WERI-Rb-1 (cell line): ENCODE measurements at places on chromosomes 2 and 18.

- no peak for DNase-seq
Observed at GRCh38 chr18:27778925-27779324, 398.0 kb downstream of the CDH2 start.

DNA sequence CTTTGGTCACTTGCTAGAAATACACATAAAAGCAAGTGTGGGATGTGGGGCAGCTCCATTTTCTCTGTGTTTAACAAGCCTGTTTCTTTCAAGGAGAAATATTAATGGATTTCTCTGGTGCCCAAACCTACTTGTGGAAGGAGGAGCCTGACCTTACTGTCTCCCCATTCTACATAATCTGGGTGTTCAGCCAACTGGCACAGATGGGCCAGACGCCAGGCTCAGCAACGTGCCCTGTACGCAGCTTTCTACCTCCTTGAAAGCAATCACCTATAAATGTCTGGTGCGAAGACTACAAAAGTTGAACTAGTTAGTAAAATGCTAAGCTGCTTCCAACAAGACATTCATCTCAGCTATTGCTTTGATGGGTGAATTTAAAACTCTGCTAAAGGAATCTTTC, 33.2 kb upstream of the MYO3B start:
- DNase-seq = no peak

GRCh38 chr2:78024996-78025395, 502.8 kb upstream of the LRRTM4 start:
- no peak for DNase-seq

GRCh38 chr2:209472112-209472832, 48.4 kb downstream of the MAP2 start:
- no peak for DNase-seq

DNA sequence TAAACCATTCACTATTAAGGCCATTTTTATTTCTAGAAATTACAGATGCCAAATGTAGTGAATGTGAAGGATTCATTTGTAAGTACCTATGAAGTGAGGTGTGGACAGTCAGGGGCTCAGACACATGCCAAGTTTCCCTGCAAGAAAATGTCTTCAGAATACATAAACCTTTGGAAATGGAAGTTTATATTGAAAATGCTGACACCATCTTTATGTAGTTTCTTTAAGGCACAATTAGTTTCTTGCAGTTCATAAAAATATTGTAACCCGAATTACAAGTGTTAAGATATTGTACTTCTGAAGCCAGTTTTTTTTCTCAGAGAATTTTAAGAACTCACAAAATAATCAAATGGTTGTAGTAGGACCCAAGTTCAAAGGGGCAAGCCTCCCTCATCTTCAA, 66.1 kb upstream of the LYPD1 start:
- no peak for DNase-seq

DNA sequence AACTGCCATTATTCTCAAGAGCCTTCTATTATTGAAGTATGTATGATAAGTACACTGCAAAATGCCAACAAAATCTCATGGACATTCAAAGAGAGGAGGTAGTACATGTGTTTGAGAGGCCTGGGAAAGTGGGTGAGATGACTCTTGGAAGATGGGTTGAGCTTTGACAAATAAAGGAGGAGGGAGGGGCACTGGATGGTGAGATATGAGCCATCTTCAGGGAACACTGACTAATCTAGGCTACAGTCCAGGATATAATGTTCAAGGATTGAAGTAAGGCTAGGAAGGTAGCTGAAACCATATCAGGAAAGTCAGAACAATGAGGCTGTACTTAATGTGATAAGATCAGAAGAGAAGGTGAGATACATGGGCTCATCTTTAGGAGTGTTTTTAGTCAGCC, 559.7 kb downstream of the ZEB2 start:
- DNase-seq = no peak

DNA sequence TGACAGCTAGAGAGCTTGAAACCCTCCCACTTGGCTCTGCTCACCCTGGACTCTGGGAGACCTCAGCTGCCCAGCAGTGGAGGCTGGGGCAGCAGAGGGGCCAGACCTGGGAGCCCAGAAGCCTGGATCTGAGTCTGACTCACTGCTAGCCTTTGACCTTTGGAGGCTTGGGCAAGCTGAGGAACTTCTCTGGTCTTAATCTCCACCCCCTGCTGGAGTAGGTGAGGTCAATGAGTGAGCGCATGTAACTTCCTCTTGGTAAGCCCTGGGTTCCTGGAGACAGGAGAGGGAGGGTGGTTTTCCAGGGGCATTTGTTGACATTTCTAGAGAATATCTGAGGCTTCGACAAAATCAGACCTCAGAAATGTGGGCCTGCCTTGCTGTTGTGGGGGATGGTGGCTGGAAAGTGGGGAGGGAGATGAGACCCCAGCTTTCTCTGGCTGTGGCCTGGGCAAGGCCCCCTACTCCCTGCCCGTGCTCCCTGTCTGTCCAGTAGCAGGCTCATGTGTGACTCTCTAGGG, 73.0 kb upstream of the YWHAQ start:
- no peak for DNase-seq

DNA sequence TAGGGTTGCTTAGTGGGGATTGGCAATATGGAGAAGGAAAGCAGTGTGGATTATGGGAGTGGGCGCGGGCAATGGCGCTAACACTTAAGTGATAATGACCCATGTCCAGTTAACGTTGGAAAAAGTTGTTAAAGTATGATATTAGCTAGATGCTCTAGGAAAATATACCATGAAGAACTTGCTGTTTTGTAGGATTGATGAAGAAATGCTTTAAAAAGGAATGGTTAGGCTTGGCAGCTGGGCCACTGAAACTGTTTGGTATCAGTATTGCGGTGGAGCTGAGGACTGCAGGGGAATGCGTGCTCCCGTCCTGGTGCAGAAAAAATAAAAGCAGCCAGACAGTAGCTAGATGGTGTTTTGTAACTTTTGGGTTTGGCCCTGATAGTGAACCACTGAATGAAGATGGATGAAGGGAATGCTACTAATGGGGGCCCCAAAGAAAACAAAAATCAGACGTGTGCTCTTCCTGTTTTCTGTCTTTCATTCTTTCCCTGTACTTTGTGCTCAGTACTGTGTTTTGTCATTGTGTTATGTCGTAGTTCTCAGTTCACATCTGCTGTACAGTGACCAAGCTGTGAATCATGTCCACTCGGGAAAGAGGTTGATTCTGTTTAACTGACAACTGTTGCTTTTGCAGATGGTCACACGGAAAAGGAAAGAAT, 999 bp downstream of the INSIG2 start:
- no peak for DNase-seq

- no peak for DNase-seq
Observed at GRCh38 chr18:56026509-56026908, 438.5 kb upstream of the TCF4 start.

DNA sequence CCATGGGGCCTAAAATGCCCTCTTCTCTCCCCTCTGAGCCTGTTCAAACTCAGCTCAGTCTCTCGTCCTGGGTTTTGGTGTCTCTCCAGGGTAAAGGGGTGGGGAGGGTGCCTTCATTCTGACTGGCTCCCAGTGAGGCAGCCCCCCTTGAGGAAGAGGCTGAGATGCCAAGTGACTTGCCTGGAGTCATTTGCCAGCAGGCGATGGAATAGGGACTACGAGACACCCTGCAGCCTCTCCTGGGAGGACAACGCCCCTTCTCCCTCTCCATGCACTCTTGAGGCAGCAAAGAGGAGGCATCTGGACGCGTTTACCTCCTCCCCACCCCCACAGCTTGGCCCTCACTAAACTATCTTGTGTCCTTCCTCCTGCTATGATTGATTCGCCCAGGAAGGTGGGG, 760 bp upstream of the STON1 start:
- peak; percentile 82 for DNase-seq

GRCh38 chr2:148719941-148720436, 75.4 kb downstream of the EPC2 start:
- no peak for DNase-seq

DNA sequence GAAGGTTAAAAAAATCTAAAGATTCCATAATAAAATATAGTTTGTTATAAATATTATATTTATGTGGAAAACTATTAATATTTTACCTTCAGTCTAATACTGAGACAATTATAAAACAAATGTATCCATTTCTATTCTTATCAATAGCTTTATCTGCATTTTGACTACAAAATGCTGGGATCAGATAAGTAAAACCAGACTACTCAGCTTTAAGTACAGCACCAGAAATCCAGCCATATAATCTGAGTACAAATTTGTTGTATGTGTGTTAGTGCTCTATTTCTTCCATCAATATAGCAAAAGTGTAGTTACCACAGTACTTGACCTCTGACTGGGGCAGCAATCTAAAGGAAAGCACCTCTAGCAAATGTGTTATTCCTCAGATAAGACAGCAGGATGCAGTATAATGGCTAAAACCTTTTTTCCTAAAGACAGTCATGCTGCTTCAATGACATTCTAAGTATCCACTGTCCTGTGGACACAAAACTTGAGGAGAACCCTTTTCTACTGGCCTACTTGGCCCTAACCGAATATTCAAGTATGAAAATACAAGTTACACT, 68.1 kb downstream of the OLA1 start:
- DNase-seq = no peak

DNA sequence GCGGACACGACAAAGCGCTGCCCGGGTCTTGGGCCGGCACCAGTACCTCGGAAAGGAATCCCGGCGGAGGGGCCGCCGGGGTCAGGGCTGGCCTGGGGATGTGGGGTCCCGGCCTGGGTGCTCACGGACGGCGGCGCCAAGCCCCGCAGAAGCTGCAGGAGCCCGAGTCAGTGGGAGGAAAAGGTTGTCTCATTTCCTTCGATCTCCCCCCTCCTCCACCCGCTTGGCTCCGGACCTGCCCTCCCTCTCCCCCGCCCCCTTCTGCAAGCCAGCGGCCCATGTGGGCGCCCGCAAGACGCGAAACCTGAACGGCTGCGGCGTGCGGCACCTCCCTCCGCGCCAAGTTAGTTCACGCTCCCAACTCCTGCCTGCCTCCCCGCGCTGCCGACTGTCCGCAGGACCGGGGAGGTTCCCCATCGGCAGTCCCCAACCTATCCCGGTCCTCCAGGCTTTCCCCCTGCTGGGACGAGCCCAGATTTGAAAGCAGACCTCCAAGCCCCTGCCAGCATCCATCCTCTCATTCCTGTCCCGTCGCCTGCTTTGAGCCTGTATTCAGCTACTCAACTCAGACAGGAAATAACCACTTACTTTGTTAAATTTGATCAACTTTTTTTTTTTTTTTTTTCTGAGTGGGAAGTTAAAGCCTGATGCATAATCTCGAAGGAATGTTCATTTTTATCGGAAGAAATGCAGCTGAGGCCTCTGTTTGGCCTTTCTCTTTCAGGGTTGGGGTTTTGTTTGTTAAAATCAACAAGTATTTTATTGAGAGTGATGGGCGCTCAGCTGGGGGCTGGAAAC, at the start of gene EVA1A:
EVA1A (minus strand) TSS at position 172 of the 798 bp plus-strand sequence. CDS start 42,799 bp downstream, outside the sequence.
- peak; percentile 34 for DNase-seq

DNA sequence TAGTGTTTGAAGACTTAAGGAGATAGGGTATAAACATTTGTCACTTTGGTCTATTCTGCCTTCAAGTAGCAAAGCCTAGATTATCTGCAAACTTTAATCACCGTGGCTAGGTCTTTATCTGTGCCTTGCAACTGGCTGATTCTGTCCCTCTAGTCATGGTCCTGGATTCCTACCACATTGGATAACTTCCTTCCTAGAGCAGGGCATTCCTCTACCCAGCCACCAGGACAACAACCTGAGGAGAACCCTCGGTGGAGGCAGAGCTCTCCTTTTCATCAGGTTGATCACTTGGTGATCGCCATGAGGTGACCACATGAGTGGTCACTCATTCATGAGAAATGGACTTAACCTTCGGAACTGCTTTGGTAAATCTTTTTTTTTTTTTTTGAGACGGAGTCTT, 25.3 kb upstream of the PTPRM start:
- DNase-seq = no peak

DNA sequence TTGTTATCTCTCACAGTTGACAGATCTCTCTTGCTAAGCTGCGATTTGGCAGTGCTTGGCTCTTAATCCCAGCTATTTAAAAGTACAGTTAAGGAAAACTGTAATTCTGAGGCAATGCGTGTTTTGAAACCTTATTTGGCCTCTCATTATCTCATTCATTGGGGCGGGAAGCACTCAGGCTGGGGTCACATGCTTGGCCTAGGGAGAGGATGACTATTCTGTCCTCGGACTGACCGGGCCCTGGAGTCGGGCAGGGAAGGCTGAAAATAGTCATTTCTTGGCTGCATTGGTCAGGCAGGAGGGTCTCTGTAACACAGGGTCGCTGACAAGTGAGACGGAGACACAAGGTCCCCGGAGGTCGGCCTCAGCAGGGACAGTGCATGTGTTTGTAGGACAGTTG, 20.2 kb upstream of the EMILIN2 start:
- DNase-seq = peak; percentile 59

- peak; percentile 9 for DNase-seq
Observed at GRCh38 chr2:25378731-25379490, 37.2 kb upstream of the DNMT3A start.

DNA sequence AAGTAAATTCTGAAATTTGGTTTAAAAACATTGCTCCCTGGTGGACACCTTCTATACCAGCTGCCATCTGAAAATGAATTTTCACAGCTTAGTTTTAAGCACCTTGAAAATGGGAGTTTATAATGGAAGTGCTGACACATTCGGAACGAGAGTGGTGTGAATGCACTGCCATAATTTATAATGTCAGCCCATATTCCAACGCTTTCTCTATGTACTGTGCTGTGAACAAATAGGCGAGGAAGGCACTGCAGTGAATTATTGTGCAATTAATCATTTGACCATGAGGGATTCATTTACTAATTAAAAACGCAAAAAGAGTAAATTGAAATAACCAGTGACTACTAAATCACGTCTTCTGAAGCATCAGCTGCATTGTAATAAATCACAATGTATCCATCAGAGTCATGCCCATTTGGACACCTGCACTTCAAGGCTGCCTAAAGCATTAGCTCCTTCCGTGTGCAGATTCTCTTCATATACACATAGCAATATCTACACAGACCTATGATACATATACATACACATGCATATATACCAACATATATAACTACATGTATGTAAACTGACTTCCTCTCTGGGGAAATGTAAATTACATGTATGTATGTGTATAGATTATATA, 699.8 kb downstream of the GALR1 start:
- DNase-seq = no peak
